ENCODE measurements at places on chromosomes 1 and 21.
A peak's percentile ranks its signal among the peaks of the same experiment; 100 is the strongest.

- peak; percentile 80 for DNase-seq
These were observed 1.8 kb upstream of the GBP5 start for GRCh38 chr1:89274411-89274857.

DNA sequence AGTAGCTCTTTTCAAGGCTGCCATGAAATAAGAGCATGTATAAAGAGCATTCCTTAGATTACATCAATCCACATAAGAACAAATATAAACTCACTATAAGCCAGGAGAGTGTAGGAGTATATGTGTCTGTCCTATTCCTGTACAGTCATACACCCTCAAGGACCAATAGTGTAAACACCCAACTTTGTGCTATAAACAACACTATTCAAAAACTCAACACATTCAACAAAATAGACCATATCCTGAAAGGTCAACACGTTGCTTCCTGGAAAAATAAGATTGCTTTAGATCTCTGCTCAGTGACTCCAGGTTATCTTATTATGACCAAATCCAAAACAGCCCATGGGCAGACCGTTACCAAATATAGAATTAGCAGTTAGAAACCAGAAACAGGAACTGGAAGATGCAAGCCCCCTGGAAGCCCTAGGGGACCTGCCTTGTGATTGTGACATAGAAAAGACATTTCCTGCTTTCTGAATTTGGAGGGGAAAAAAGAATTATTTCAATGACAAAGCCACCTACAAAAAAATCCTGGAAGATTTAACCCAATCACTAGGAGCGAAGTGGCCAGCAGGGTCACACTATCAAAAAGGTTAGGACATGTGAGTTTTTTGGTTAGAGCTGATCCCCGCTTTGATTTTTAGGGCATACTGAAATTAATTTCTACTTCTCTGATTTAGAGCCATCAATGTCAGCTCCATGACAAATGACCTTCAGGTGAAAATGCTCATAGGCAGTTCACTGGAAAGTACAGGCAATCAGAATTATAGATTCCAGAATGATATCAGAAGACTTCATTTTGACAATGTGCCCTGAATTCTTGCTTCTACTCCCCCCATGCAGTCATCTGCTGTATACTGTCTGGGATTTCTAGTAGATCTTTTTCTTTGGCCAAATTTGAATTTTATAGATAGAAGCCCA is 59.9 kb downstream of the LRRC8C start:
- peak; percentile 37 for DNase-seq

DNA sequence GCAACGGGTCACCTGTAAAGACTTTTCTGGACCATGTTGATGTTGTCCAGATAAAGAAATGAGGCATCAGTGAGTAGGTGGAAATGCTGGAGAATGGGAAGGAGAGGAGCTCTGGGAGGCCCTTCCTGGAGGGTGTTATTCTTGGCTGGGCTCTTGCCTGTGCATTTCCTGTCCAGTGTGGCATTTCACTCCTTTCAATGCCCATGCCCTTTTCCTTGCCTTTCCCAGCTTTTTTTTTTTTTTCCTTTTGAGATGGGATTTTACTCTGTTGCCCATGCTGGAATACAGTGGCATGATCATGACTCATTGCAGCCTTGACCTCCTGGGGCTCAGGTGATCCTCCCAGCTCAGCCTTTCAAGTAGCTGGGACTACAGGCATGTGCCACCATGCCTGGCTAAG is 11.8 kb downstream of the NOS1AP start:
- DNase-seq = no peak

DNA sequence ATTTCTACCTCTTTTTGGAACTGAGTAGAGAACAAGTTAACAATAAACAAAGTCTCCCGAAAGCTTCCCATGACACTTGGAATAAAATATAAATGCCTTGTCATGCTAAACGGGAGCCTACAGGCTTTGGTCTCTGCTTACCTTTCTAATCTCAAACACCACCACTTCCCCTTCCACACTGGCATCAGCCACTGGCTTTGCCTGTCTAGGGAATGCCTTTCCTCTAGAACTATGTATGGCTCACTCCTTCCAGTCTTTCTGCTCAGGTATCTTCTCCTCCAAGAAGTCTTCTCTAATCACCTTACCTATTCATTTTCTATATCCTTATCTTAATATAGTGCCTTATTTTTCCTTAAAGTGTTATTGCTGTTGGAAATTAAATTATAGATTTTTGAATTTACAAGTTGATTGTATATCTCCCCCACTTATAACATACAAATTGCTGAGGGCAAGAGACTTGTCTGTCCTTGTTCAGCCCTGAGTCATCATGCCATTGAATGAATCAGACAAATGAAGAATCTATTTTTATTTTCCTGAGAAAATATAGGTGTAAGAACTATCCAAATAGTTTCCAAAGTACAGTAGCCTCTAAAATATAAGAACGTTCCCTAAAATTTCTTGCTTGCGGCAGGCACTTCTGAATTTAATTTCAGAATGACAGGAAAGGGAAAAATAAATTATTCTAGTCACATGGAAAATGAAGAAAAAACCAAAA is 119.2 kb downstream of the TM2D1 start:
- no peak for DNase-seq

DNA sequence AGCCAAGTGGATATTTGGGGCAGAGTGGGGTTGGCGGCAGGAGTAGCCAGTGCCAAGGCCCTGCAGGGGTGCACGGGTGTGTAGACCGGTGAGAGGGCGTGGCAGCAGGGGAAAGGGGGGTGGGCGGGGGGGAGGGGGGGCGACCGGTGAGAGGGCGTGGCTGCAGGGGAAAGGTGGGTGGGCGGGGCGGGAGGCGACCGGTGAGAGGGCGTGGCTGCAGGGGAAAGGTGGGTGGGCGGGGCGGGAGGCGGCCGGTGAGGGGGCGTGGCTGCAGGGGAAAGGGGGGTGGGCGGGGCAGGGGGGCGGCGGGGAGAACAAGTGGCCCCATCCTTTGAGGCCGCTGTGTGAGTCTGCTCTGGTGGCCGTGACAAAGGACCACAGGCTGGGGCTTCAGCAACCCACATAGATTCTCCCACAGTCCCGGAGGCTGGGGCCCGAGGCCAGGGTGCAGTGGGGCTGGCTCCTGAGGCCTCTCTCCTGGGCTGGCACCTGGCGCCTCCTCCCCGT is 25.8 kb downstream of the RRP1 start:
- no peak for DNase-seq

- no peak for DNase-seq
These were observed 41.0 kb upstream of the ZNF326 start for GRCh38 chr1:89953929-89954328.

- DNase-seq = no peak
These were observed 36.2 kb downstream of the CAMK2N1 start for GRCh38 chr1:20449735-20450311.

DNA sequence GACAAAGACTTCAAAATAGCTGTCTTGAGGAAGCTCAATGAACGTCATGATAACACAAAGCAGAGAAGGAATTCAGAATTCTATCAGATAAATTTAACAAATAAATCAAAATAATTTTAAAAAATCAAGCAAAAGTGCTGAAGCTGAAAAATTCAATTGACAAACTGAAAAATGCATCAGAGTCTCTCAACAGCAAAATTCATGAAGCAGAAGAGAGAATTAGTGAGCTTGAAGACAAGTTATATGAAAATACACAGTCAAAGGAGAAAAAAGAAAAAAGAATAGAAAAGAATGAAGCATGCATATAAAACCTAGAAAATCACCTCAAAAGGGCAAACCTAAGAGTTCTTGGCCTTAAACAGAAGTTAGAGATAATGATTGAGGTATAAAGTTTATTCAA is 21.0 kb upstream of the UHMK1 start:
- no peak for DNase-seq

DNA sequence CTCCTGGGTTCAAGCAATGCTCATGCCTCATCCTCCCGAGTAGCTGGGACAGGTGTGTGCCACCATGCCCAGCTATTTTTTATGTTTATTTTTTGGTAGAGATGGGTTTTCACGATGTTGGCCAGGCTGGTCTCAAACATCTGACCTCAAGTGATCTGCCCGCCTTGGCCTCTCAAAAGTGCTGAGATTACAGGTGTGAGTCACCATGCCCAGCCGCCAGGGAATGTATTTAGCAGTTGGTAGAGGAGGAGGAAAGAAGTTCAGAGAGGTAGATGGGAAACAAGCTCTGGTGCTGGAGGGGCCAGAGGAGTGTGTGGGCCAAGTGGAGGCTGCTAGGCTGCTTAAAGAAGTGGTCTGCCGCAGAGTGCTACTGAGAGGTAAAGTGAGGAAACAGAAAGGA is 6.0 kb downstream of the DOP1B start:
- no peak for DNase-seq

DNA sequence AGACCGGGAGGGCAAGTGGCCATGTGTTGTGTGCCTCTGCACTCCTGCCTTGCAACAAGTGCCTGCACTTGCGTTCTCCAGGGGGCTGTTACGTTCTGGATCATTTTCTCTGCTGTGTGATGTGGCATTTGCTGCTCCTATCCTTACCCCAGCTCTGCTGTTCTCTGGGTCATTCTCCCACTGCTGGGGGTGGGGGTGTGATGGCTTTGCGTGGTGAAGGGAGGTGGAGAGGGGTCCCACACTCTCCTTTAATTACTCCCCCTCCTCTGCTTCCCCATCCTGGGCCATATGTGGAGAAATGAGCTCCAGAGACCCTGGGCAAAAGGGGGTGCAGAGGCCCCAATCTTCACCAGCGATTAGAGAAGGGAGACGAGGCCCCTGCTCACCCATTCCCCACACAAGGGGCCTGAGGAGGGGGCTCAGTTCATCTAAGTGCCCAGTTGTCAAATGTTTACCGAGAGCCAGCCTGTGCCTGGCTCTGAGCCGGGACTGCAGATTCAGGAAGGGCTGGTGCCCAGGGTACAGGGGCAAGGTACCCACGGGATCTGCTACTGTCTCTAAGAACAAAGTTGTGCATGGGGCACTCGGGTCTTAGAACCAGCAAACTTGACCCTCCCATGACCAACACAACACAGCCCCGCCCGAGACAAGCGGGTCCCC is 355.4 kb downstream of the PTPRU start:
- no peak for DNase-seq

- DNase-seq = no peak
These were observed 38.1 kb upstream of the RAP1GAP start for GRCh38 chr1:21707086-21707840.

DNA sequence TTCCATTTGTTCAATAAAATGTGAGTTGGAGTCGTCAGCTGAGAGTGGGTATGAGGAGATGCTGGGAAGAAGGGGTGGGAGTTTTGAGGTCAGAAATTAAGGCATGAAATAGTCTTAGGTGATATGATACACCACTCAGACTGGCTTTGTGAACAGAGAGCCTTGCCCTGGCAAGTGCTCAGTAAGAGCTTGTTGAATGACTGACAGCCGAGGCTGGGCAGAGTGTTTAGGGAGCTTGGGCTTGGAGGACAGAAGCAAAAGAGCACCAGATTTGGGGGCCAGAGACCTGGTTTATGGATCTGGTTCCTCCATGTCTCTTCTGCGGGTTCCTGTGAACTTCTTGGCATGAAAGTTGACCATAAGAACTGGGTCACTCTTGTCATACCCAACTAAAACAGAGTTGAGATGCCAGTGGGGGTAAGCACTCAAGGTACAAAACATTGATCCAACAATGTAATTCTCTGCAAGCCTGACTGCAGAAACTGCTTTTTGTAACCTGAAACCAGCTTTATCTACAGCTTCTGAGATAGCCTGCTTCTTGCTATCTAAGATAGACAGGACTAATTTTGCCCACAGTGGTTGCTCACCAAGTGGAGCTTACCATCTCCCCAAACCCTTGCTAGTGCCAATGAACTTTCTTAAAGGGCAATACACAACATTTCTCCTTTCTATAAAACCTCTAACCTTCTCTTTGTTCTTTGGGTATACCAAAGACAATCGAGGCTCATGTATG is 126.4 kb downstream of the TENT5C start:
- no peak for DNase-seq

- DNase-seq = no peak
These were observed 175.4 kb downstream of the SEC16B start for GRCh38 chr1:177794376-177794991.

GRCh38 chr1:154324241-154324640 is 1.1 kb upstream of the ATP8B2 start:
- no peak for DNase-seq

DNA sequence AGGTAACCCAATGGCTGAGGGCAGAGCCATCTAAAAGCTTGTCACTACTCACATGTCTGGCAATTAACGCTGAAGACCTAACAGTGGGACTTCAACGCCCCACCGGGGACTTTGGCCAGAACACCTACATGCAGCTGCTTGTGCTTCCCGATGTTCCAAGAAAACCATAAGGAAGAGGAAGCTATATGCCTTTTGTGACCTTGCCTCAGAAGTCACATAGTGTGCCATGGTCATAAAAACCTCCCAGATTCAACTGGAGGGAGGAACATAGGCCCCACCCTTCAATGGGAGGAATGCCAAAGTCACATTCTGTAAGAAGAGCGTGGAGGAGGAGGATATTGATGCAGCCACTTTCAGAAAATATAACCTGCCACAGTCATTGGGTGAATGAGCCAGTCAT is 147.8 kb upstream of the MAGI3 start:
- DNase-seq = no peak

GRCh38 chr1:41891199-41891896 is 27.4 kb downstream of the HIVEP3 start:
- DNase-seq = peak; percentile 96

GRCh38 chr1:156421062-156421938 is 52.3 kb downstream of the RHBG start:
- peak; percentile 75 for DNase-seq

DNA sequence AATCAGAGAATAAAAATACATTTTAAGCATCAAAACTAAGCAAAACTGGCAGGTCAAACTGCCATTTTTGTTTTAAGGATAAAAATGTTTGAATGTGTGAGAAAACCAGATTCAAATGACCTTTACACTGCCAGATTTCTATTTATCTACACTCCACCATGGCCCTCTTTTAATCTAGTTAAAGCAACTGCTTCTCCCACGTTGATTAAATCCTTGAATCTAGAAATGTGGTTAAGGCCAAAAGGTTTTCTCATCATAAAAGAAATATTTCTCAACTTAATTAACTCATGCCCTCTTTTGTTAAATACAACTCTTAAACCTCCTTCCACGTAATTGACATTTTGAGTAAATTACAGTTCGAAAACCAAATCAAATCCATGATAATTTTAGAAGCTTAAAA is 15.0 kb downstream of the EGLN1 start:
- no peak for DNase-seq

GRCh38 chr1:199336745-199337640 is 690.5 kb upstream of the NR5A2 start:
- DNase-seq = no peak

DNA sequence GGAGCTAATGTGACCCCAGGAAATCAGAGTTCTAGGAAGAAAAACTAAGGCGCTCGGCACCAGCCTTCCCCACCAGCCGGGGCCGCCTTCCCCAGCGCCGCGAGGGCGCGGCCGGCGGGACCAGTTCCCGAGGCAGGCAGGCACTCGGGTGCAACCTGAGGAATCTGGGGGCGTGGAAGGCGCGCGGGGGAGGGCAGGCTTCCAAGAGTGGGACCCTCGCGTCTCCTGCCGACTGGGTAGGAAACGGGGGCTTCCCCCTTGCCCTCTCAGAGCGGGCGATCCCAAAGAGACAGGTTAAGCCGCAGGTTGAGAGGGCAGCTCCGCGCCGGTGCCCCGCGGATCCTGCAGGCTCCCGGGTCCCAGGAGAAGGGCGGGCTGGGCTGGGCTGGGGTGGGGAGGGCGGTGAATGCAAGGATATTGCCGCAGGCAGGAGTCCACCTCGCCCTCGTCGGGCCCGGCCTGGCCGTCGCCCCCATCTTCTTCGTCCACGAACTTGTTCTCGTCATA is 431 bp downstream of the ARPC5 start:
- peak; percentile 76 for DNase-seq
